ENCODE measurements at places on chromosomes 5 and 9. TPM values are rescaled to one million over a fixed set of nuclear protein-coding genes. Genes with fewer than 3 reads are reported as not detected.

The GZMA gene
- total RNA-seq, result not detected

The SLCO4C1 gene
- not detected for total RNA-seq

- peaks cover 17% of the 10 kb centered on the region for H3K27me3 ChIP-seq
- H3K4me1 ChIP-seq, result no peaks in the 10 kb centered on the region
- no peak overlapping the region for H3K4me3 ChIP-seq
- peak; percentile 65 for DNase-seq
Observed at GRCh38 chr9:28073270-28073669, 500.0 kb upstream of the C9orf72 start.

DNA sequence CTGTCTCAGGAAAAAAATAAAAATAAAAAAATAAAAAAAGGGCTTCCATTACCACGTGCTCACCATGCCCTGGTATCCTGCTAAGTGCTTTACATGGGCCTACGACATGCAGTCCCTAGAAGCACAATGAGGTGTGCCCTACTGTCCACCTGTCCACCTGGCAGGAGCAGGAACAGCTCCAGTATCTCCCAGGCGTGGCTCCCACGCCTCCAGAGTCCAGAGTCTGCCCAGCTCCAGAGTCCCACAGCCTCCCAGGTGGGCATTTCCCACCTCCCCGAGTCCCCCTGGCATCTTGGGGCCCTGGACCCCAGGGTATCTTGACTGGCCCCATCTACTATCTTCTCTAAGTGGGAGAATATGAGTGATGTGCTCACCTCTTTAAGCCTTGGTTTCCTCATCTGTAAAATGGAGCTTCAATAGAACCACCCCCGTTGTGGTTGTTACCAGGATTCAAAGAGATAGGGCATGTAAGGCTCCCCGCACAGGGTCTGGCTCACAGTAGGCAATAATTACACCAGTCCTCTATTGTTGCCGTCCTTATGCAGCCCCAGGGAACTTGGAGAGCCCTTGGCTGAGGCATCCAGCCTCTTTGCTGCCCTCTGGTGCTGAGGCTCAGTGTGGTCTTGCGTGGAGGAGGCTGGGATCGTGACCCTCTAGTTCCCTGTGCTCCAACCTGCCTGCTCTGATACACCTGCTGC, 8.9 kb downstream of the CXCL14 start:
- H3K36me3 ChIP-seq, result no peaks in the 10 kb centered on the region
- H3K27ac ChIP-seq, result no peak overlapping the region
- H3K4me3 ChIP-seq, result no peak overlapping the region
